Thyroid gland (tissue), 4 donors: ENCODE measurements at places on chromosomes 2 and 18. TPM values are rescaled to one million over a fixed set of nuclear protein-coding genes. Genes with fewer than 3 reads are reported as not detected.

The SLC16A14 gene
- total RNA-seq = 3.8 TPM

The ABCG5 gene
- total RNA-seq = not detected

The E2F6 gene
- total RNA-seq = 15.7 TPM

The POTEC gene
- total RNA-seq = not detected

The FEV gene
- not detected for total RNA-seq

The LCT gene
- total RNA-seq = not detected

The LHCGR gene
- total RNA-seq = 0.59 TPM

The SIX3 gene
- total RNA-seq = not detected

The ALK gene
- total RNA-seq = 0.40 TPM

The MEP1B gene
- 0.38 TPM for total RNA-seq

The RGPD4 gene
- total RNA-seq = not detected

The ABCG8 gene
- total RNA-seq = not detected

The CNNM3 gene
- total RNA-seq = 22.3 TPM

The MROH2A gene
- total RNA-seq = 3.5 TPM

The SCN1A gene
- total RNA-seq = not detected

The PRKRA gene
- 62.5 TPM for total RNA-seq

The PID1 gene
- total RNA-seq = 49.7 TPM
